ENCODE measurements at places on chromosomes 1 and 21.

DNA sequence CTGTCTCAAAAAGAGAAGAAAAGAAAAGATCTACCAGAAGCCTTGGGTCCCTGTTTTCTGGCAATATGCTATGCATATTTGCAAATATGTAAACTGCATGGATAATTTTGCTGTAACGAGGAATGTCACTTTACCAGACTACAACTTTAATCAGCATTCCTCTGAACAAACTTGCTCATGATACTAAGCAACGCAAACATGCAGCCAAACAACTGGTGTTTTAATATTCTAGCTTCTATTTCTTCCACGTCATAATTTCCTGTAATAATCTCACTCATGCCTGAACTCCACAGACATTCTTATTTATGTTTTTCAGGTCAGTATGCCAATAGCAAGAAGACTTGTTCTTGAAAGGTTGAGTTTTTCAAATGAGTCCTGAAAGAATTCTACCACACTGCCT, 114.1 kb downstream of the SIM2 start:
- DNase-seq: no peak

DNA sequence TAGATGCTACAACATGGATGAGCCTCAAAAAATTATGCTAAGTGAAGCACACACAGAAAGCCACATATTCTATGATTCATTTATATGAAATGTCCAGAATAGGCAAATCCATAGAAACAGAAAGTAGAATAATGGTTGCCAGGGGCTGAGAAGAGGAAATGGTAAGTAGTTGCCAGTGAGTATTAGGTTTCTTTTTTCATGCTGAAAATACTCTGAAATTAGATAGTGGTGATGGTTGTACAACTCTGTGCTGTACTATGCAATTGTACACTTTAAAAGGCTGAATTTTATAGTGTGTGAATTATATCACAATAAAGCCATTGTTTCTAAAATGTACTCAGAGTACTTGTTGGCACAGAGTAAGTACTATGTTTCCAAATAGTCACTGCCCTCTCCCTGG, 15.5 kb upstream of the GFI1 start:
- DNase-seq: no peak

DNA sequence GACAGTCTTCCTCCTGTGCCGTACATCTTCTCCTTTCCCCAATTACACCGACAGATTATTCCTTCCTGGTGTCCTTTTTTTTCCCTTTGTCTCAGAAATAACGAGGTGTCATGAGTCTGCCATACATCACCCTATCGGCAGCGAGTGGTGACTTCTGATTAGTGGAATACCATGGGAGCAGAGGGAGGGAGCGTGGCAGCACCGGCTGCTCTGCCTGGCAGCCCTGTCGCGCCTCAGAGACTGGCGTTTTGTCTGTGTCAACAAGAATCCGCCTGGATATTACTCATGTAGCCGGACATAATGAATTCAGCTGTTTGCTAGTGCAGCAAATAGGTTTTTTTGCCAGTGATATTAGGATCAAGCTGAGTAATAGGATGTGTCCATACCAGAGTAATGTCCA, 51.8 kb downstream of the UTP25 start:
- DNase-seq: no peak

DNA sequence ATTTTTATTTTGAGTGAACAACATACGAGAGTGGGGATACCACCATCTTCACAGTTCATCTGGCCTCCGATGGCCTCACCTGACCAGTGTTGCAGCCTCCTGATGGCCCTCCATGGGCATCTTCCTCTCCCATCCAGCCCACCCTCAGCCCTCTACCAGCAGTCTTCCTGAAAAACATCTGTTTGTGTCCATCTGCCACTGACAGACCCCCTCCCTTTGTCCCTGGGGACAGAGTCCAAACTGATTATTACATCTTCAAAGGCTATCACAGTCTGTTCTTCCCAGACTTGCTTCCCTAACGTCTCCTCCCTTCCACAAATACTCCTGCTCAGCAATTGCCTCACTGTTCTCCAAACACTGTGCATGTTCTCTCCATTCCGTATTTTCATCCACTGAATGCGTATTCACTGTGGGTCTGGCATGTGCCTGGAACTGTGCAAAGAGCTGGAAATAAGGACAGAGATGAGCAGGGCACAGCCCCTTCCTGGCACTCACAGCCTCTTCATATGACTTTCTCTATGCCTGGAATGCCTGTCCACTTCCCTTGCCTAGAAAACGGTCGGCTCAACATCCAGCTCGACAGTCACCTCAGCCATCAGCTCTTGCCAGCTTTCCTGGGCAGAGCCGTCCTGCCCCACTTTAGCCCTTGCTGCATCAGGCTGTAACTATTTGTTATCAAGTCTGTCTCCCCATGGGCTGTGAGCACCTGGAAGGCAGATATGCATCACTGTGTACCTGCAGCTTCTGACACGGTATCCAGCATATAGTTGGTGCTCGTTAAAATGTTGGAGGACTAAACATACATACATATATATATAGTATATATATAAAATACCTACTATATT, 8.3 kb upstream of the ATF3 start:
- DNase-seq: no peak

GRCh38 chr1:110158261-110158660, 8.0 kb downstream of the SLC6A17 start:
- no peak for DNase-seq
